ENCODE measurements at places on chromosomes 5 and 9.

GRCh38 chr5:74424162-74424868, 216.2 kb downstream of the ENC1 start:
- DNase-seq, result no peak

GRCh38 chr9:1458503-1458902, 408.3 kb downstream of the DMRT2 start:
- DNase-seq, result no peak

GRCh38 chr5:116456036-116456435, 118.6 kb downstream of the SEMA6A start:
- no peak for DNase-seq

DNA sequence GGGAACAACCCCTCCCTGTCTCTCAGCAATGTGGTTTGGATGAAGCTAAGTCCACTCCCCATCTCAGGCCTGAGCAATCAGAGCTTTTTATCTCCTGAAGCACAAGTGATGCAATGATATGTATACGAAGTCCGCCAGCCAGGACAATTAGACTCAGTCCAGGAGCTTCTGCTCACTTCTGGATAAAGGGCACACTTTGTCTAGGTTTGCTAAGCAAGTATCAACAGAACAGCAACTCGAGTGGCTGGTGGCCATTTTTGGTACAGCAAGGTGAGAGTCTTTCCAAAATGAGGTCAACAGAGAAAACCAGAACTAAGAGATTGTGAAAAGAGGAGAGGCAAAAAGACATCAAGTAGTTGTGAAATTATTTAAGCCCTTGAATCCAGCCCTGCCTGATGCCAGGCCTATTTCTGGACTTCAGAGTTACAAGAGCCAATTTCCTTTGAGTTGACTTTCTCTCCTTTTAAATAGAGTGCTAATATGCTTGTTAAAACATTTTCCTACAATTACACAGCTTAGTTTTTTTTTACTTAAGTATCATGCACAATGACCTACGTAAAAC, 8.2 kb downstream of the NDUFA8 start:
- no peak for DNase-seq

DNA sequence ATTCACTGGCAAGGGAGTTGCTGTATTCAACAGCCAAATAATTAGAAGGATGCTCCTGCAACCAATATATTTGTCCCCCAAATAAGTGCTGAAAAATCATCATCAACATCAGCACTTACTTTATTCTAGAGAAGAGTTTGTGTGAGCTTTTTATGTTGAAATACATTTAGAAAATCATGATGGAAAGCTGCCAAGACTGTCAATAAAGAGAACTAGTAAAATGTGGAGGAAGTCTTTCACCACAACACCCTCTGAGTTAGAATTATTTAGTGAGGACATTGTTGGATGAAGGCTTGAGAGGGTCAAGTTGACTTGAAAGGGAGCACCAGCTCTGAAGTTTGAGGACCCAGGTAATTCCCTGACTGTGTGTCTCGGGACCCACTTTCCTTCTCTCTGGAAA, 100.2 kb upstream of the TBCA start:
- no peak for DNase-seq

- no peak for DNase-seq
These were observed 114.0 kb downstream of the C9orf50 start for GRCh38 chr9:129506892-129507291.

GRCh38 chr9:114552706-114553105, 34.9 kb upstream of the ATP6V1G1 start:
- no peak for DNase-seq

GRCh38 chr5:141507387-141508091, 18.7 kb downstream of the PCDHGC5 start:
- no peak for DNase-seq

DNA sequence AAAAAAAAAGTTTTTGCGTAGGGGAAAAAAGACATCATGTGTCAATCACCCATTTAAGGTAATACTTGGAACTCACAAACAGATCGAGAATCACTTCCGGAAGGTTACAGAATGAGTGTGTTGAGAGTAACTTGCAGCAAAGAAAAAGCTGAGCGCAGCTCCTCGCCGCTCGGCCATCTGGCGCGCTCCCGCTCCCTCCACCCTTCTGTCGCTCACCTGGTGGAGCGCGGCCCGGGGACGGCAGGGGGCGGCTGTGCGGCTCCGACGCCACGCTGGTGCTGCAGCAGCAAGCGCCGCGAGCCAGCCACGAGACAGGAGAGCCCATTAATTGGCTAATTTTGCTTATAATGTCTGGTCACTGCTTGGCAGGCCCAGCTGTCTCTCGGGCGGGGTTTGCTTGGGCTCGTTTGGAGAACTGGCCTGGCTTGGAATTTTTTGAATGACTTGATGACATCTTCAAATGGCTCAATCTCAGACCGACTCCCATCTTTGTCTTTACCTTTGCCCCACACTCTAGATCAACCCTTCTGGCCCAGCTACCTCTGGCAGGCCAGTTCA, 601.8 kb downstream of the CCDC171 start:
- peak; percentile 55 for DNase-seq

DNA sequence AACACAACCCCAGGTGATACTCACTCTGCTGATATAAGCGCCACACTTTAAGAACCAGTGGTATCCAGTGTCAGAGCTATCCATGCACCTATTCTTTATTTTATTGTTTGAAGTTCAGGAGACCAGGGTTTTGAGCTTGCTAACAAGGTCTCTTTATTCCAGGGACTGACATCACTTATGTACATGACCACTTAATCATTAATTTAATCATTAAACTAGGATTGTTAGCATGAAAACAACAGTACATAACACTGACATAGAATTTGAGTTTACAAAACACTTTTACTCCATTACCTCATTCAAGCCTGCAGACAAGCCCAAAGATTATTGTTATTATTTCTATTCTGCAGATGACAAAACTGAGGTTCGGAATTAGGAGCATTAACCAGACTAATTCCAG, 151.4 kb upstream of the IQGAP2 start:
- DNase-seq, result no peak

- no peak for DNase-seq
These were observed 126.8 kb downstream of the GCNT1 start for GRCh38 chr9:76585487-76586389.

- DNase-seq, result no peak
These were observed 545 bp upstream of the CTSV start for GRCh38 chr9:97039514-97039860.

- peak; percentile 54 for DNase-seq
These were observed 43.3 kb upstream of the NCS1 start for GRCh38 chr9:130128733-130129431.

- DNase-seq, result no peak
These were observed 341.6 kb upstream of the PIK3R1 start for GRCh38 chr5:67873935-67874334.

GRCh38 chr9:32359452-32359851, 25.0 kb upstream of the ACO1 start:
- DNase-seq, result no peak

DNA sequence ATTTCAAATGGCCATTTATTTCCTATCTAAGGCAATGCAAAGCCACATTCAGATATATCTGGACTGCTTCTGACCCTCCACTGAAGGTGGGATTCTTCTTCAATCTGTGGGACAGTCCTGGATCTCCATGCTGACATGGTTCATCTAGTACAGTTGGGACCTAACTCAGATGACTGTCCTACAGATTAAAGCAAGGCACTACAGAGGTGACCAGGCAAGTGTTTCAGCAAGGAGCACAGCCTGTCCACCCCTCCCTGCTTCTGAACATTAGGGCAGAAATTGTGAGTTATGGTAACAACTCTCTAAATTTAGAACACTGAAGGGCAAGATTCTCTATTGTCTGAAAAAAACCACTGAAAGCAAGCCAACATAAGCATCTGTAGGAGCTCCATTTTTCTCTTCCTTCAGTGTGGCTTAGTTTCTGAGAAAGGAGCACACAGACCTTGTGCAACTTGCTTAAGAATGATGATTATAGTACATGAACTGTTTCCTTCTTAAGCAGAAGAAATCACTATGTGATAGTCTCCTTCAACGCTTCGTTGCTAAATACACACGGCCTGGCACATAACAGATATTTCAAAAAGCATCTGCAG, 62.9 kb upstream of the BARX1 start:
- DNase-seq, result no peak

GRCh38 chr9:15711931-15712330, 159.1 kb downstream of the CCDC171 start:
- DNase-seq, result no peak

GRCh38 chr9:80059979-80060378, 488.2 kb downstream of the TLE4 start:
- DNase-seq, result no peak
